ENCODE measurements at places on chromosomes 5 and 9.

GRCh38 chr5:158317507-158317906 is 458.6 kb upstream of the CLINT1 start:
- DNase-seq: no peak

DNA sequence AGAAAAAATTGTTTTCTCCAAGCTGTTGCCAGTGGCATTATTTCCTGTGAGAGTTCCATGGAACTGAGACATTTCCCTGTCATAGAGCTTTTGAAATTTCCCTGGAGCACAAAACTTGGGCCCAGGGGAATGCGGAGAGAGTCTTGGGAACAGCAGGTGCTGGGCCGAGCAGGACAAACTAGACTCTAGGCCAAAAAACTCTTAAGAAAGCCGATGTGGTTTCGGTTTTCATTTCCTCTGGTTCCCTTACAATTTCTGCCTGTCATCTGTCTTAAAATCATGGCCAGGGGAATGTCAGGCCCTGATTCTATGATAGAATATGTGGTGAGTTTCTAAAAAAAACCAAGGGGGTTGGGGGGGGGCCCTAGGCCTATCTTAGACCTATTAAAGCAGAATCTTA is 4.6 kb downstream of the SLC35A4 start:
- DNase-seq: no peak

DNA sequence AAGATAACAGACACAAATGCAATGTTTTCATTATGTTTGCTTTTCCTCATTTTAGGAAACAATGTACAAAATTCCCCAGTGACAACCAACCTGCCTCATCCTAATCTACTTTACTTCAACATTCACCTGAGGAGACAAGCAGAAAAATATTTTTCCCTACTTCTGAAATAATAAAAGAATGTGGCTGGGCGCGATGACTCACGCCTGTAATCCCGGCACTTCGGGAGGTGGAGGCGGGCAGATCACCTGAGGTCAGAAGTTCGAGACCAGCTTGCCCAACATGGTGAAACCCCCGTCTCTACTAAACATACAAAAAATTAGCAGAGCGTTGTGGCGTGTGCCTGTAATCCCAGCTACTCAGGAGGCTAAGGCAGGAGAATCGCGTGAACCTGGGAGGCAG is 36.9 kb downstream of the MYO10 start:
- no peak for DNase-seq

- no peak for DNase-seq
Observed at GRCh38 chr9:115132648-115133047, 14.7 kb upstream of the TNC start.
